ENCODE measurements at places on chromosomes 6 and 20. TPM values are rescaled to one million over a fixed set of nuclear protein-coding genes. Genes with fewer than 3 reads are reported as not detected.

DNA sequence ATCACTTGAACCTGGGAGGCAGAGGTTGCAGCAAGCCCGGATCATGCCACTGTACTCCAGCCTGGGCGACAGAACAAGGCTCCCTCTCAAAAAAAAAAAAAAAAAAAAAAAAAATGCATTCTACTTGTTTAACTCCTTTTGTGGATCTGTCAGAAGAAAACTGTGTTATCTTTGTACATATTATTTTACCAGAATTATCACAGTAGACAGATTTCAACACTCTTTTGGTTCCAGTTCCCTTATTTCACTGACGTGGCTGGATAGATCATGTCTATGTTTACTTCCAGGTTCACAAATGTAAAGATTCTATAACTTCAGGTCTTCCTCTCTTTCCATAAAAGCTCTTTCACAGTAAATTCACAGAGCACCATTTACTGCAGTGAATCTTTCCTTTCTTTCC lies 18.4 kb downstream of the NUDT3 start:
- no peak for DNase-seq

GRCh38 chr6:55953335-55953734 lies 77.9 kb upstream of the BMP5 start:
- DNase-seq, result no peak

The KIF6 gene
- 2.7 TPM for total RNA-seq

GRCh38 chr6:31037682-31038081 lies 27.4 kb downstream of the MUC22 start:
- DNase-seq, result no peak

The POM121L2 gene
- total RNA-seq, result not detected

Data from neural progenitor cell (in vitro differentiated cells).